ENCODE measurements at places on chromosomes 6 and 20. TPM values are rescaled to one million over a fixed set of nuclear protein-coding genes. Genes with fewer than 3 reads are reported as not detected.

GRCh38 chr6:17650656-17651309 lies 50.7 kb downstream of the FAM8A1 start:
- no peak for DNase-seq

DNA sequence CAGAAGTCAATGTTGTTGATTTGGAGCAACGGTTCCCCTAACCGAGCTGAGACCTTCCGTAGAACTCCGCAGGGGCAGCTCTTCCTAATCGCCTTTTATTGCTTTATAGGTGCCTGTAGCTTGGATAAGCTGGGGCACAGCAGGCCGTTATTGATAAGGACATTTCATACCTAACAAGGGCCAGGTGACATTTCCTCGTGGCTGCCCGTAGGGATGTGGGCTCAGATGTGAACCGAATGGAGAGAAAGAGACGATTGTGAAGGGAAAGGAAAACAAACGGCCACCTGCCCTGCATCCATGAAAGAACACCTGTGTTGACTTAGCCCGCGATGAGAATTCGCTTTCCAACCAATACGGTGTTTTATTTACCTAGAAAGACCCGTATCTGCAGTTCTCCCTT lies 53.3 kb upstream of the DACT2 start:
- DNase-seq = no peak

Gene RGL2
- total RNA-seq = 18.3 TPM

DNA sequence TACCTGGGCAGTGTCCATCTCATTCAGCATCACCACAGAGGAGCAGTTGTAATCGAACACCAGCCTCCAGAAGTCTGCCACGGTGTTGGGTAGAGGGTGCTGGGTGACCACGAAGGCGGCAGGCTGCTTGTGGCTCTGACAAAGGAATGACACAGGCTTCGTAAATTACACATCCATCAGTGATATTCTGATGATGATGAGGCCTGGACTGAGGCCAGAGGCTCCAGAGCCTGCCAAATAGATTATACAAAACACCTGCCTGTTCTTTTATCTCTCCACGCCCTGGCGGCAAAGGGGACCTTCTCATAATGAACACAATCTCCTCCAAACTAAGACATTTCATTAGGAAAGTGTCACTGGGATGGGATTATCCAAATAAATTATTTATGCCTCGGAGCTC lies 480.2 kb upstream of the CHD6 start:
- no peak for DNase-seq

DNA sequence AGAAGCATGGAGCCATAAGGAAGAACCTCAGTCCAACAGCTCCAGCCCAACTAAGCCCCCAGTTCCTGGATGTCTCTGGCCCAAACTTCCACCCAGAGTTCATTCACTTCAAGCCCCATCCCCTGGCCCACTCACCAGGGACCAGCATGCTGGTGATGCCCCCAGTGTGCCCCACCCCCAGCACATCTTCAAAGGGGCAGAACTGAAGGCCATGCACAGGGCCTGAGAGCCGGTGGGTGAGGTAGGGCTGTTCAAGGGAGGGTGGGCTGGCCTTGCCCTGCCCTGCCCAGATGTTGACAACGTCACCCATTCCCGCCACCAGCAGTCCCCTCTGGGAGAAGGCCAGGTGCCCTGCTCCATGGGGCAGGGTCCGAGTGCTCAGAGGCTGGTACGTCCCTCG lies 3.6 kb downstream of the B3GALT4 start:
- DNase-seq = no peak

DNA sequence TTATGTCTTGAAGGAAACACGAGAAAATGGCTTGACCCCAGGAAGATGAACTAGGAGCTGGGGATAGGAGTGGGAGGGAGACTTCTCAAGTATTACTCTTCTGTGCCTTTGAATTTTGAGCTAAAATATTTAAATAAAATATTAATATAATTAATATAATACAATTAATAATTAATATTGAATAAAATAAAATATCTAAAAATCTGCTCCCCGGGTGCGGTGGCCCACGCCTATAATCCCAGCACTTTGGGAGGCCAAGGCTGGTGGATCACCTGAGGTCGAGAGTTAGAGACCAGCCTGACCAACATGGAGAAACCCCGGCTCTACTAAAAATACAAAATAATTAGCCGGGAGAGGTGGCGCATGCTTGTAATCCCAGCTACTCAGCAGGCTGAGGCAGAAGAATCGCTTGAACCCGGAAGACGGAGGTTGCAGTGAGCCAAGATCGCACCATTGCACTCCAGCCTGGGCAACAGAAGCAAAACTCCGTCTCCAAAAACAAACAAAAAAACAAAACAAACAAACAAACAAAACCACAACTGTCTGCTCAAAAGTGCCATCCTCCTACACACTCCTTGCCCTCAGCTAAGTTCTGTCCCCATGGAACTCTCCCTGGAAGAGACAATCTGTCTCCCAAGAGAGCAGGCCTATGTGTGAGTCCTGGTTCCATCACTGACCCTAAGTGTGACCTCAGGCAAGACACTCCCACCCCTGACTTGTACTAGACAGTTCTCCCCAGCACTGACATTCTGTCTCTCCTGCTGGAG lies 13.7 kb upstream of the TRIB3 start:
- DNase-seq = no peak

Gene TOP1
- total RNA-seq = 17.9 TPM

Gene ZNF165
- total RNA-seq = 0.09 TPM

Gene SPAG4
- 7.1 TPM for total RNA-seq

DNA sequence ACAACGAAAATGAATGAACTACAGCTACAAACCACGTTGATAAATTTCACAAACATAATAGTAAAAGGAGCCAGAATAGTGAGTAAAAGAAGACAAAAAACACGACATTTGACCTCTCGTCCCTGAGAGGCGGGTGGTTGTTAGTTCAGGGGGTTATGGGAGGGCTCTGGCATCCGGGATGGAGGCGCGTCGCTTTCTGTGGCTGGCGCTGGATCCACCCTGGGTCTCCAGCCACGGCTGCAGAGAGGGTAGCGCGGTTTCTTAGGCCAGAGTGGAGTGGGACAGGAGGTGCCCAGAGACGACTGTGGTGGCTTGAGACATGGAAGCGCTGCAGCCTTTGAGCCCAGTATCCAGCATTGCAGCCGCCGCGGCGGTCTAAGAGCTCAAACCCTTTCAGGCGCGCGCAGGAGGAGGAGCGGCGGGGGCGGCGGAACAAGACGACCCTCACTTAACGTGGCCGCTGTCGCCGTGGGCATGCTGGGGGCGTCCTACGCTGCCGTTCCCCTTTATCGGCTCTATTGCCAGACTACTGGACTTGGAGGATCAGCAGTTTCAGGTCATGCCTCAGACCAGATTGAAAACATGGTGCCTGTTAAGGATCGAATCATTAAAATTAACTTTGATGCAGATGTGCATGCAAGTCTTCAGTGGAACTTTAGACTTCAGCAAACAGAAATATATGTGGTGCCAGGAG lies 3.7 kb upstream of the ZSCAN23 start:
- no peak for DNase-seq

GRCh38 chr6:92906385-92906784 lies 513.0 kb downstream of the EPHA7 start:
- DNase-seq = no peak

- DNase-seq = no peak
These were observed 51.1 kb downstream of the MYO6 start for GRCh38 chr6:75800133-75800532.
